Ecto neural progenitor cell (in vitro differentiated cells): ENCODE measurements at places on chromosomes 2 and 18.

- peak; percentile 49 for DNase-seq
Measured at GRCh38 chr2:887639-888038, 63.0 kb upstream of the SNTG2 start.

DNA sequence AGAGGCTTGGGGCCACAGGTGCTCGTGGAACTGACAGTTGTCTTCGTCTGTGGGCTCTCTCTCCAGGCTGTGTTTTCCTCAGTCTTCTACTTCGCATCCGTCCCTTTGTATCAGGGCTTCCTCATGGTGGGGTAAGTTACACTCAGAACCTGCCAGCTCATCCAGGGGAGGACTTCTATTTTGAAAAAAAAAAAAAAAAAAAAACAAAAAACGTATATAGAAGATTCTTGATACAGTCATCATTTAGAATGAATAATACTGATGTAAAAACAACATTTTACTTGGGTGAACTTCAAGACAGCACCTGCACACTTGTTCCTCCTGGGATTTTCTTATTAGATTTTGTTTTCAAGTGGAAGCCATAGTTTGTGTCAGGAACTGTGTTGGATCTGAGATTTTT is 47.7 kb upstream of the NFATC1 start:
- no peak for DNase-seq

DNA sequence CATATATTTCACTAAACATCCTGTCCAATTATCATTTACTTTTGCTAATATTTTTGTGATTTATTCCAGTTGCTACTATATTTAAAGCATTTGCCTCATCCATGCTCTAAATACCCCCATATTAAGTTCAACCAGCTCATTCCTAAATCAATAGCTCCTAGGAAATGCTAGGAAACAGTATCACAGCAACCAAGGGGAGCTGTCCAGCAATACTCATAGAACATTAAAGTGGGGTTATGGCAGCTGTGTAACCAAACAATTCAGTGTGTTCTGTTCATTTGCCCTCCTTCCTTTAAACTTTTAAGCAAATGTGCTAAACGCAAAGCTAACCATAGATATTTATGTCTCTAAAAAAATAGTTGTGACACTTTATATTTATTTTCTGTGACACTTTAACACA is 41.1 kb downstream of the ACVR1C start:
- DNase-seq = no peak

DNA sequence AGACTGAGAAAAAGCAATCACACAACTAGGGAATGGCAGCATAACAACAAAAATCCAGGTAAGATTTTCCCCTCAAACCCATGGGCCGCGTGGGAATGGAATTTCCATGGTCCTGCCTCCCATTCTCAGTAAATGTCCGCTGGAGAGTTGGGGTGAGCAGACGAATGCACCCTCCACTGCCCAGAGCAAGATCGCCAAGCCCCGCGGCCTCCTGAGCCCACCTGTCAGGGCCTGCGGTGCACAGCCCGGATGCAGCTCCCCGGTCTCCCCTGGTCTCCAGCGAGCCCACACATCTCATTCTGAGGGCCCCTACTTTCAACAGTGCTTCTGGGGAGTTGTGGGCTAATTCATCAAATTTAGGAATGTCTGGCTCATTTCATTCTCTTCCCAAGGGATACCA is 327.4 kb upstream of the HS6ST1 start:
- no peak for DNase-seq

- DNase-seq = no peak
Measured at GRCh38 chr2:104975371-104975770, 62.5 kb upstream of the MRPS9 start.

DNA sequence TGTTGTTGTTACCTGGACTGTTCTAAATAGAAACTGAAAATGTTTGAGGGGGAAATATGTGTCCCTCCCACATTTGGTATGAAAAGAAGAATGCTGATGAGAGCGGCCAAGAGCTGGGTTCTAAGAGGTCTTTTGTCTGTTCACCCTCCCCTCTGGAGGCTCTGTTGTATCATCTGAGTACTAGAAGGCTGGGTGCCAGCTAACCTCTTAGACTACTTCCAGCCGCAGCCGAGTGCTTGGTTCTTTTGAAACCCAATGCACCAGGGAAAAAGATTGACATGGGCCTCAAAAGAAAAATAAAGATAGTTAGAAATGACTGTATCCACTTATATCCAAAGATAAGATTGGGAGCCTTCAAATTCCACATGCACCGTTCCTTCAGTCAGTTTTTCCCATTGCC is 255.9 kb downstream of the TXNL1 start:
- no peak for DNase-seq

DNA sequence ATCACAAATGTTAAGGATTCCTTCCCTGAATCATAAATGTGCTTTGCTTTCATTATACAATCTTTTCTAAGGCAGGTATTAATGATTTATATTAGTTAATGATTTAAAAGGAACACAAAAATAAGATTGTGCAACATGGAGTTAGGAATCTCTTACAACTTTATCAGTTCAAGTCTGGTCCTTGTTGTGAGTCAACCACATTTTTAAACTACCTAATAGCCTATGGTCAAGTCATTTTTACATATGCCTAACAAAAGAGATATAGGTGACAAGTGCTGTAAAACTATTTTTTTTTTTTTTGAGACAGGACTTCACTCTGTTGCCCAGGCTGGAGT is 8.2 kb upstream of the INPP1 start:
- DNase-seq = no peak

DNA sequence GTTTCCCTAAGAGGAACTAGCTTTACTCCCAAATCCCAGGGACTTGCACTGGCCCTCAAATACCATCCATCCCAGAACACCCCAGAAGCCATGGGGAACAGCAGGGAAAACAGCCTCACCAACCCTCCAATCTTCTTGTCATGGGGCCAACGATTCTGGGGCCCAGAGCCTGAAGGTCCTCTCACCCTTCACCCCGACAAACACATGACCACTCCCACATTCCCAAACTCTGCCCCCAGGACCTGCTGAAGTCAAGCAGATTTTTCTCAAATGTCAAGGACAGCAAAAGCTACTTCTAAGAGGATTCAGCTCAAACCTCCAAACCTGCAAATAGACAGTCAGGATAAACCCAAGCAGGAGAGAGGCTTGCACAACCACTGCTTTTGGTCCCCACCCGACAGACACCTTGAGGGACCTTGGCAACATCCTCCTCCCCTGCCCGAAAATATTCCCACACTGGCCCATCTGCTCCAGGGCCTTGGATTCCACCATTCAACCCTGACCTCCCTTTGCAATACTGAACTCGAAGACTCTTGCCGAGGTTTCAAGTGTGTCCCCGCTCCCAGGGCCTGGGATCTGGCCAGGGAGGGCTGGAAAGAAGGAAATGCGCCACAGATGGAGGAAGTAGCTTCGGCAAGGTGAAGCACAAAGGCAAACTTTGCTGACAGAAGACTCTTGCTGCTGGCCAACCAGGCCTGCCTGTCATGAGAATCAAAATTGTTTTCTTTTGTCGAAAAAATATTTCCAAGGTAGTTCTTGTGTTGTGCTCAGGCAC is 143.3 kb downstream of the ZFP36L2 start:
- no peak for DNase-seq

DNA sequence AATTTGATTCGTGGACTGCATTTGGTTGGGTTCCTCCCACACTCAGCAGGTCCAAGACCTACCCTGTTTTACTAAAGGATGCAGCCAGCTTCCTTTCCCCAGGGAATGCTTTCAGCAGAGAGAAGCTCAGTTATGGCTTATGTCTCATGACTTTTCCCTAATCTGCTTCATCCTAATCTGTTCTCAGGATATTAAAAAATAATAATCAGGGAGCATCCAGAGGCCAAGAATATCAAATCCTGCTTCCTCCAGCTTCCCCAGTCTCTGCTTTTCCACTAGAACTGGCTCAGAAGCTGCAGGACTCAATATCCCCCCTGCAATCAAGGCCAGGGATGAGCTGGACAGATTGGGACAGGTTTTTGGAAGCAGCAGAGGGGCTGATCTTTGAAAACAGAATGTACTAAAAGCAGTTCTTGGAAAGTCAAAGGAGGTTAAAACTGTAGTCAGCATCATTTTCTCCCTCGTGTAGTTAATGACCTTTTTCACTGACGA is 326.9 kb upstream of the TNP1 start:
- DNase-seq = no peak

DNA sequence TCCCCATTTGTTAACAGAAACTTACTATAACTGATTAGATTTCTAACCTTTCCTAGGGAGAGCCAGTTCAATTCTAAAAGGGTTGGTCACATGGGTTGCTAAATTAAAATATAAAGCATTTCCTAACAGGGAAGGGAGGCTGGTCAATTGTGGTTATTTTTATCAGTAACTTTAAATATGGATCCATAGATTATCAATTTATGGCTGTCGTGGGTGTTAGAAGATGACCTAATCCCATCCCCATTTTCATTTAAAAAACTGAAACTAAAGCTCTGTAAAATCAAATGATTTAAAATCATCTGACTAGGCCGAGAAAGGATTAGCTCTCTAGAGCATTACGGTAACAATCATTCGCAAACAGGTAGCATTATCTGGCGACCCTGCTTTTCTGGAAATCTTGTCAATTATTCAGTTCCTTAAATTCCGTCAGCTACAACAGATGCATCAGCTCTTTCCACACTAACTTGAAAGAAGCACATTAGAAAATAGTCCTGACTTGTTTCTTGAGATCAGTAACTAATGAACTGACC is 953 bp upstream of the HNRNPA3 start:
- DNase-seq = no peak

DNA sequence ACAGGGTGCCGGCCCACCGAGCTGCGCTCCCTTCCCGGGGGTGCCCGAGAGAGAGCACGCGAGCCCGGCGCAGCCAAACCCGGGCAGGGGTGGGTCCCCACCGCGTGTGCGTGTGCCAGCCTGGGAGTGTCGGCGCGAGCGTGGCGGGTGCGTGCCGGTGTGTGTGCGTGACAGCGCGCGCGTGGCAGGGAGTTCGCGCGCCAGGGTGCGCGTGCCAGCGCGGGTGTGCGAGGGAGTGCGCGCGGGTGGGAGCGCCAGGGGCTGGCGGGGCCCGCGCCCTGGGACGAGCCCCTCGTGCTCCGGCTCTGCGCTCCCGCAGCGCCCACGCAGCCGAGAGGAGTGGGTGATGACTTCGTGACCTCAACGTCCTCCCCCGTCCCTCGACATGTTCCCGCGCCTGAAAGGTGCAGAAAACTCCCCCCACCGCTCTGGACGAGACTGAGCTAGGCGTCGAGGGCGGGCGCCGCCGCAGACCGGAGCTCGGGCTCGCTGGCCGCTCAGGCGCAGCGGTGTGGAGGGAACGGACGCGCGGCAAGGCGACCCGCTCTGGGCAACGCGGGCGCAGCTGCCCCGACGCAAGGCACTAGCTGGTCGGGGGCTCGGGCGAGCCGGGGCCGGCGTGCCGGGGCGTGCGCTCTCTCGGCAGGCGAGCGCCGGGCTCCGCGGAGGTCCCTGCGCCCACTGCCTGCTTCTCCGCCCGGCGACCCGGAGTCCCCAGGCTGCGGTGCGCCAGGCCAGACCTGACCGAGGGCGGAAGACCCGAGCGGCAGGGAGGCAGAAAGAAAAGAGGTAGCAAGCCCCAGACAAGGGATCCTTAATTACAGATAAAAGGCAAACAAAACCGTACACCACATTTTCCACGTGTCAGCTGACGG is 582.8 kb downstream of the ZEB2 start:
- peak; percentile 79 for DNase-seq

- DNase-seq = no peak
Measured at GRCh38 chr2:225010804-225011203, 31.5 kb downstream of the DOCK10 start.

- DNase-seq = no peak
Measured at GRCh38 chr2:150690261-150690660, 202.8 kb upstream of the RND3 start.

DNA sequence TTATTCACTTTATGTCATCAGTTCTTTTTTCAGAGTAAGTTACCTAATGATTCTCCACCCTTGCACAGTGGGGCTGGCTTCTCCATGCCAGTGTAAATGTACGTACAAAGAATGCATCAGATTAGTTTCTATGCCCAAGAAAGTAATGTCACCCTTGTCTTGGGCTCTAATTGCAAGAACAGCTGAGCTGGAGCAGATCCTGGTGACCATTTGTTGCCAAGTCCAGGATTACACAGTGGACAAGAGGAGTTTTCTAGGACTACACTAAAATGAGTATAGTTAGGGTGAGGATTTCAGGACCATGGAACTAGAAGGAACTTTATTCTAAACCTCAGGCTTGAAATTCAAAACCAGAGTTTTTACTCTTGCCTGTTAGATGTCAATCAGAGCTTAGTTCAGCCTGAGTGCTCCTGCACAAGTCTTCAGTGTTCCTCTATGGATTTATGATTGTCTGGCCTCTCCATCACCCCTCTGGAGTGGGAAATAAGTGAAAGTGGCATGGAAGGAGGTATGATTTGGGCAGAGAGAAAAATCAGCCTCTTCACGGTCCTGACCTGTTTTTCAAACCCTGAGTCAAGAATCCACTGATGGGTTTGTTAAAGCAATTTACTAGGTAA is 29.8 kb downstream of the PCBP1 start:
- DNase-seq = no peak

DNA sequence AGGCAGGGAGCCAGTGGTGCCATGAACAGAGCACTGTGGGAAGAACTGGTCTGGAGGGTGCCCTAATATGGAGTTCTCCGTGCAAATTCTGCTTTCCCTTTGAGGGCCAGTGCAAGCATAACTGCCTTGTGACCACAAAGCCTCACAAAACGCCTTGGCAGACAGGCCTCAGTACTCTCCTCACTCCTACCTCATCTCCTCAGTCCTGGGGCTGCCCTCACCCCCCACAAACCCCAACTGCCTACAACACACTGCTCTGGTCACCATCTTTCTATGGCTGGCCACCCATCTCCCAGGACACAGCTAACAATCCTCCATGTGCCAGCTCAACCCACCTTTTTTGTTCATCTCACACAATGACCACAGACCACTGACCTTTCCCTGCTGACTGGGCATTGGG is 8.9 kb downstream of the COX5B start:
- no peak for DNase-seq

GRCh38 chr2:14903709-14904374 is 271.3 kb downstream of the LRATD1 start:
- peak; percentile 74 for DNase-seq

- no peak for DNase-seq
Measured at GRCh38 chr2:67320861-67321587, 76.1 kb upstream of the ETAA1 start.

DNA sequence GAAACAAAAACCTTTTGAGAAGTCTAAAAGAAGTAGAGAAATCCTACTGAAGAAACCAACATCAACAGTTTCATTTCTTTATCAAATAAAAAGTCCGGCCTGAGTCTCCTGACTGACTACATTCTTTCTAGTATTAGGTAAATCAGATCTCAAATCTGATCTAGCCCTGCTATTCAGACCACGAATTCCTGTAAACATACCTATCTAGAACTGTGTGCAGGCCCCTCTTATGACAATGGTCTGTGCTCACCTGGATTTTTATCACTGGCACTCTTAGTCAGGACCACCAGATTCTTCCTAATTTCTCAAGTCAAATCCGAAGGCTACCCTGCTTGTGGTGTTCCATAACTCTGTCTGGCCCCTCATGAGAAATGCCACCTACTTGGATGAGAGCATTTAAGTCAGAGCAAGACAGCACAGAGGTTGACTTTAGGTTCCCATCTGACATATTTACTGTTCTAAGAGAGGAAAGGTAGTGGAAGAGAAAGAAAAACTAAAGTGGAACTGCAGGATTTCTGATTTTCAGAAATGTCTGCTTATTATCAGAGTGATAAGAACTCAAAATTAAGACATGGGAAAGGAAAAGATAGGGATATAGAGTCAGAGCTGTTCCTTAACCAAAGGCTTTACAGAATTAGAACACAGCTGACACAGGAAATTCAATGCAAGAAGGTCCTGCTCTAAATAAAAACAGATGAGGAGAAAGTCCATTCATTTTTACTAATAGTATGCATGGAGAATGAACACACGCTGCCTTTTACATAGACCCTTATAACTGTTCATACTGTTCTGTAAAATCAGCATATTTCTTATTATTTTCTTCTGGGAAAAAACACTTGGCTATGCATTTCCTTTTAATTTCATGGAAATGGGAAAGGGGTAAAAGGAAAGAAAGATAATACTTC is 56.5 kb downstream of the SLC8A1 start:
- no peak for DNase-seq
